Activated CD4-positive, alpha-beta T cell treated with anti-CD3 and anti-CD28 coated beads, Interleukin-2, amount 50 U/mL, for 16 hours (primary cell): ENCODE measurements at places on chromosomes 4 and X.

DNA sequence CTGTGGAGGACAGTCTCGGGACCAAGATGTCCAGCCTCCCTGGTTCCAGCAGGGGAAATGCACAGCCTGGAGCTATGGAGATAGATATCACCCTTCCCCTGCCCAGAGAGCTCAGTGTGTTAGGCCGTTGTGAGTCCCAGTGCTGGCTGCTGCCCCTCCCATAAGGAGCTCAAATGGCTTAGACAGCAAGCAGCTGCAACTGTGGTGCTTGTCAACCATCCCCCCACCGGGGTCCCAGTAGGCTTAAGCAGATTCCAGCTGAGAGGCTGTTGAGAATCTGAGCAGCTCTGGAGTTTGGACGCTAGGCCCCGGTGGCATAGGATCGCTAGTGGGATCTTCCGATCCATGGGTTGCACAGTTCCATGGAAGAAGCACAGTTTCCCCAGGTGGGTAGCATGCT is 181.8 kb upstream of the POF1B start:
- no peak for DNase-seq

DNA sequence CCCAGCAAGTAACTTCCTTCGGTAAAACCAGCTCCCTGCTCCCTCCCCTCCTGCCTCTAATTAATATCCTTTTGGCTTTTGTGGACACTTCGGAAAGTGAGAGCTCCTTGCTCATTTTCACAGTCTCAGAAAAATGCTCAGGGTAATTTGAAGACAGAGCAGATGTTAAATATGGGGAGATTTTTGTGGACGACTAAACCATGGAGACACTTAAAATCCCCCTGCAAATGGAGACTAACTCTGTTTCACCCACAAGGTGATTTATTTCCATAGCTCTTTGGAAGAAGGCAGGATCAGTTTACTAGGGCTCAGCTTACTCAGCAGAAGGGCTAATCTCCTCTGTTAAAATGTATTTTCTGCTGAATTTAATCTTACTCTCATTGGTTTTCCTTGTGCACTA is 12.2 kb upstream of the AMOT start:
- no peak for DNase-seq

GRCh38 chr4:61011051-61011450 is 189.1 kb upstream of the ADGRL3 start:
- DNase-seq = no peak

GRCh38 chrX:35351212-35351611 is 408.6 kb downstream of the FAM47B start:
- DNase-seq = no peak

DNA sequence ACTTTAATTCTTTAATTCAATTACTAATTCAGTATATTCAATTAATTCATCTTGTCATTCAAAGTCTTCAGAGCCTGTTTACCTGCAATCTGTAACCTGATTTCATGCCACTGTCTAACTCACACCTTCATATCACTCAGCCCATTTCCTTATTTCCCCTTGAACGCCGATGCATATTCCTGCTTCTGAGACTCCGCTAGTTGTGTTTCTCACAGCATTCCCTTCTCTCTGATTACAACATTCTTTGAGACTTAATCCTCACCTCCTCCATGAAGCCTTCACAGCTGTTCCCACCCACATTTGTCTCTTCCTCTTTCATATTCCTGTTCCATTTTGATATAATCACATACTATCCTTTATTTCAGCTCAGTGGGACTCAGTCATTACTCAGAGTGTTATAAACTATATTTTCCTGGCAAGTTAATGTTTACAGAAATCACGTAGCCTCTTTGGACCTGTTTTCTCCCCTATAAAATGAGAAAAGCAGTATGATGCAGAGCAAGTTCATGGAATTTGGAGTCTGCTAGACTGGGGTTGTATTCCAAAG is 69.0 kb downstream of the MAP9 start:
- DNase-seq = no peak

DNA sequence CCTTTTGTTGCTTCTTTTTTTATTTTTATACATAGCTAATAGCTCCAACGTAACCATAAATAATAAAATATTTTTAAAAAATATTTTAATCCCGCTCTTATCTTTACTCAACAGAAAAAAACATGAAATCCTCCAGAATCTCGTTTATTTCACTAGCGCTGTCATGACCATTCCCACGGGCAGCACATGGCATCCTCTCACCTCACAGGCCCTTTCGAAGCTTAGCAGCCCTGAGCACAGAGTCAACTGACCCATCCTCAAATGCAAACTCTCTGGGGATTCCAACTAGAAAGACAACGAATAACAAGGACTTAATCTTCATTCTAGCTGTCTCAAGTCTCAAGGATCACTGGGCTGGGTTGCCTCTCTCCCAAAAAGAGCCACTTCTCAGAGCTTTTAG is 285.9 kb upstream of the PPARGC1A start:
- no peak for DNase-seq

DNA sequence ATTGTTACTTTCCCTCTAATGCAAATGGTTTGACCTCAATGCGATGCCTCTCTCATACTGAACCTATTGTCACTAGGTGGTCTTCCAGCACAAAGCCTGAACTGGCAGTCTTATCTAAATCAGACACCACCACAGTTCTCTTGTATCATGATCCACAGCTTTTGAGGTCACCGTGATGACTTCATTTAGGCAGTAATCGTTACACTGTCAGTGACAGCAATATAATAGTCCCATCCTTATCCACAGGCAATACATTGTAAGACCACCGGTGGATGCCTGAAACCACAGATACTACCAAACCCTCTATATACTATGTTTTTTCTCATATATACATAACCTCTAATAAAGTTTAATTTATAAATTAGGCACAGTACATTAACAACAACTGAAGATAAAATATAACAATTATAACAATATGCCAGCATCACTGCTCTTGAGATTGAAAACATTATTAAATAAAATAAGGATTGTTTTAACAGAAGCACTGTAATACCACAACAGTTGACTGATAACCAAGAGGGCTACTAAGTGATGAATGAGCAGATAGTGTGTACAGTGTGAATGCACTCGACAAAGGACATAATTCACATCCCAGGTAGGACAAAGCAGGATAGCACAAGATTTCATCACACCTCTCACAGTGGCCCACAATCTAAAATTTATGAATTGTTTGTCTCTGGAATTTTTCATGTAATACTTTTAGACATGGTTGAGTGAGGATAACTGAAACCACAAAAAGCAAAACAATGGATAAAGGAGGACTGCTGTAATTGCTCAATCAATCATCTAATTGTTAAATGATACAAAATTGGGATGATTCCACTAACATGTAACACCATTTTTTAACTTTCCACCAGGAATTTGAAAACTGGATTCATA is 419.4 kb downstream of the CENPC start:
- DNase-seq = no peak

GRCh38 chr4:138656990-138657389 is 358.6 kb upstream of the NOCT start:
- no peak for DNase-seq
